SJCRH30 (cell line): ENCODE measurements at places on chromosomes 13 and 19. TPM values are rescaled to one million over a fixed set of nuclear protein-coding genes. Genes with fewer than 3 reads are reported as not detected.
A peak's percentile ranks its signal among the peaks of the same experiment; 100 is the strongest.

The CABP5 gene
- not detected in 2 replicates for total RNA-seq

The FFAR1 gene
- not detected in 2 replicates for total RNA-seq

The NLRP11 gene
- total RNA-seq = 4.6 and 4.9 TPM in 2 replicates

GRCh38 chr19:7982103-7982502, 23.3 kb downstream of the ELAVL1 start:
- DNase-seq = no peak
- H3K27ac ChIP-seq = no peak overlapping the region

- H3K27ac ChIP-seq = no peak overlapping the region
- no peaks in the 10 kb centered on the region for H3K4me1 ChIP-seq
- no peaks in the 10 kb centered on the region for H3K27me3 ChIP-seq
- H3K4me3 ChIP-seq = no peak overlapping the region
- H3K36me3 ChIP-seq = no peaks in the 10 kb centered on the region
These were observed 7.2 kb upstream of the USF2 start for GRCh38 chr19:35261356-35262100.

DNA sequence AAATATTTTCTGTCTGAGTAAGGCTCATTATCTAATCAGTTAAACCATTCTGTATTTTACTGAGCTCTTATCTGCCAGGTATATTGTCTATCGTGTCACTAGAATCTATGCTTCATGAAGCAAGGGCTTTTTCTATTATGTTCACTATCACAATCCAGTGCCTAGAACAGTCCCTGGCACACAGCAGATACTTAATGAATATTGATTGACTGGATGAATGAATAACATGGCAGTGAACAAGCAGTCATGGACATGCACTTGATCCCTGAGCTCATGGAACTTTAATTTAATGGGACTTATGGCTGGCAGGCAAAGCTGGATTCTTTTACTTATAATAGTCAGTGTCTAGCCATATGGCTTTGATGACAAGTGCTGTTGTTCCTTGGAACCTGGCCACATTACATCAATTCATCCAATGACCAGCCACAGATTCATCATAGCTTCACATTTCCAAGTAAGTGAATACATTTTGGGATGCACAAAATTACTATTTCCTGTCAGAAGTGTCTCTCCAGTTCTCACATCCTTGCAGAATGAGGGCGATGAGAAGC, 214.8 kb downstream of the COG6 start:
- H3K27ac ChIP-seq = no peak overlapping the region
- H3K4me3 ChIP-seq = no peak overlapping the region
- DNase-seq = no peak
- H3K4me1 ChIP-seq = peaks cover 9% of the 10 kb centered on the region; the same call in 1 of the 2 replicates

DNA sequence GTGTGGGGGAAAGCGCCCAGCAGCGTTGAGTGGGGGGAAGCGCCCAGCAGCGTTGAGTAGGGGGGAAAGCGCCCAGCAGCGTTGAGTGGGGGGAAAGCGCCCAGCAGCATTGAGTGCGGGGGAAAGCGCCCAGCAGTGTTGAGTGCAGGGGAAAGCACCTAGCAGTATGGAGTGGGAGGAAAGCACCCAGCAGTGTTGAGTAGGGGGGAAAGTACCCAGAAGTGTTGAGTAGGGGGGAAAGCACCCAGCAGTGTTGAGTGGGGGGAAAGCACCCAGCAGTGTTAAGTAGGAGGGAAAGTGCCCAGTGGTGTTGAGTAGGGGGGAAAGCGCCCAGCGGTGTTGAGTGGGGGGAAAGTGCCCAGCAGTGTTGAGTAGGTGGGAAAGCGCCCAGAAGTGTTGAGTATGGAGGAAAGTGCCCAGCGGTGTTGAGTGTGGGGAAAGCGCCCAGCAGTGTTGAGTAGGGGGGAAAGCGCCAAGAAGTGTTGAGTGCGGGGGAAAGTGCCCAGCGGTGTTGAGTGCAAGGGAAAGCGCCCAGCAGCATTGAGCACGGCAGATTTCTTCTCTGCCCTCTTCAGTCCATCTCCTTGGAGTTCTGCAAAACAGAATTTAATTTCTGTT, 138.4 kb downstream of the ATP11A start:
- no peak for DNase-seq
- H3K4me1 ChIP-seq = no peaks in the 10 kb centered on the region
- H3K4me3 ChIP-seq = no peak overlapping the region
- peaks cover 8% of the 10 kb centered on the region; the same call in 1 of the 2 replicates for H3K36me3 ChIP-seq

DNA sequence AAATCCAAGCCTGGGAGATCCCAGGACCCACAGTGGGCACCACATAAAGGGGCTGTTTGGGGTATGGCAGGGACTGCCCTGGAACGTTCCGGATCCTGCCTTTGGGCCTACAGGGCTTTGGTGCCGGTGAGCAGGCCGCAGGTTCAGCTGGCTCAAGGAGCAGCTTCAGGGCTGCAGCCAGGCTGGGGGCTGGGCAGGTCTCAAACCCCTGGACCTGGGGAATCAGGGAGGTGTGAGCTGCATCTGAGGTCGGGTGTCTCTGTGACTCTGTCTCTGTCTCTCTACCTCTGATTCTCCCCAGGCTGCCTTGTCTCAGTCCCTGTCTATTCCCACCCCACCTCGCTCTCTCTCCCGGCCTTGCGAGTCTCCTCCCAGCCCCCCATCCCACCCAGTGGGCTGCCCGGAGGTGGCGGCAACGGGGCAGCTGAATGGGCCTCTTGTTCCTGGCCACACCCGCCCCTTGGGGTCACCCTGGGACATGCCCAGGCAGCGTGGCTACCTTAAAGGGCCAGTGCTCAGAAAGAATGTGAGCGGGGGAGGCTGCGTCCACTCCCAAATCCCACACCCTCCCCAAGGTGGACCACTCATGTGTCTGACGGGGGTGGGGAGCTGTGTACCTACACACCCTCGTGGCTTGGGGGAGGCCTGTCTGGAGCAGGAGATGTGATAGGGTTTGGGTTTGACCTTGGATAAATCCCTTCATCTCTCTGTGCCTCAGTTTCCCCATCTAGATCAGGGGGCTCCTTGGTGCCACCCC, 31.1 kb downstream of the NFIC start:
- H3K27me3 ChIP-seq = no peaks in the 10 kb centered on the region
- H3K4me3 ChIP-seq = no peak overlapping the region
- H3K27ac ChIP-seq = peak overlapping the region; percentile 38; the same call in 1 of the 2 replicates
- H3K4me1 ChIP-seq = peaks cover 7% of the 10 kb centered on the region; the same call in 1 of the 2 replicates

- peaks cover 28% of the 10 kb centered on the region for H3K4me1 ChIP-seq
- no peak overlapping the region for H3K27ac ChIP-seq
- no peaks in the 10 kb centered on the region for H3K27me3 ChIP-seq
- no peak for DNase-seq
These were observed 19.2 kb upstream of the SEMA6B start for GRCh38 chr19:4578552-4579248.

DNA sequence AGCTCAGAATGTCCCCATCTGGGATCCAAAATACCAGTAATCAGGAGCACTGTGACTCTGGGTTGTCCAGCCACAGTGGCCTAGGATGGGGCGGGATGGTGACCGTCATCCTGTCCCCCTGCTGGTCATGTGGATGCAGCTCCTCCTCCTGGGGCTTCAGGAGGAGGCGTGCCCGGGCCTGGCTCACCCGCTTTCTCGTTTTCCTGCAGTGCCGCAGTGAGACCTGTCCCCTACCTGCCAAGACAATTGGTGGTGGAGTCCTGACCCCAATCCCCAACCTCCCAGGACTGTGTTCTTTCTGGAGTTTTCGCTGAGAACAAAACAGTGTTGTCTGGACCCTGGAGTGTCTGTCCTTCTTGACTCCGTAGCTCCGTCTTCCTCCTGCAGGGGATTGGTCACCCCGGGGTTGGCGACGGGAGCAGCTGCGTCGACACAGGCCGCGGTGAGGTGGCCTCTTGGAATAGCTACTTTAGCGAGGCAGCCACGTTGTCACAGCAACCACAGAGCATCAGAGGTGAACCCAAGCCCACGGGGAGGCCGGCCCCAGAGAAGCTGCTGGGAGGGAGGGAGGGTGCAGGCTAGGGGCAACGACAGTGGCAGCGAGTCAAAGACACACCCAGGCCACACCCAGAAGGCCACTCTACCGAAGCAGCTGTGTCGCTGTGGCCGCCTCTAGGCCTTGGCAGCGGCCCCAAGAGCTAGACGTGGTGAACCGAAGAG, 10.2 kb upstream of the EMC10 start:
- peak; percentile 95 for DNase-seq
- peaks cover 14% of the 10 kb centered on the region for H3K4me1 ChIP-seq

GRCh38 chr19:55503502-55504251, 15.4 kb downstream of the SSC5D start:
- peaks cover 40% of the 10 kb centered on the region for H3K4me1 ChIP-seq
- no peaks in the 10 kb centered on the region for H3K36me3 ChIP-seq
- H3K4me3 ChIP-seq = peak overlapping the region; percentile 37
- DNase-seq = peak; percentile 90

- H3K4me1 ChIP-seq = no peaks in the 10 kb centered on the region
- no peak within 1 kb of the TSS for H3K4me3 ChIP-seq
- H3K27ac ChIP-seq = no peak within 1 kb of the TSS
These were observed at the start of gene SHFL for GRCh38 chr19:10085641-10086590. TSS of gene SHFL (plus strand) at chr19:10086317. CDS start at chr19:10086428, 111 bp downstream.

- H3K4me3 ChIP-seq = no peak overlapping the region
- H3K36me3 ChIP-seq = no peaks in the 10 kb centered on the region
- no peaks in the 10 kb centered on the region for H3K27me3 ChIP-seq
- DNase-seq = no peak
- no peaks in the 10 kb centered on the region for H3K4me1 ChIP-seq
These were observed 22.9 kb downstream of the OLFM2 start for GRCh38 chr19:9913237-9914000.

- H3K4me3 ChIP-seq = no peak overlapping the region
- no peak overlapping the region for H3K27ac ChIP-seq
- no peaks in the 10 kb centered on the region for H3K36me3 ChIP-seq
These were observed 62.3 kb downstream of the ITGBL1 start for GRCh38 chr13:101514695-101515275.

- H3K27ac ChIP-seq = no peak overlapping the region
- H3K27me3 ChIP-seq = no peaks in the 10 kb centered on the region
- no peaks in the 10 kb centered on the region for H3K36me3 ChIP-seq
- H3K4me1 ChIP-seq = peaks cover 5% of the 10 kb centered on the region; the same call in 1 of the 2 replicates
- no peak for DNase-seq
- no peak overlapping the region for H3K4me3 ChIP-seq
These were observed 576.5 kb upstream of the SLITRK5 start for GRCh38 chr13:87094646-87095045.

- H3K27me3 ChIP-seq = no peaks in the 10 kb centered on the region
- H3K36me3 ChIP-seq = peaks cover 26% of the 10 kb centered on the region
- no peak for DNase-seq
- no peak overlapping the region for H3K4me3 ChIP-seq
- no peak overlapping the region for H3K27ac ChIP-seq
These were observed 1.1 kb upstream of the APOE start for GRCh38 chr19:44904426-44904994.

DNA sequence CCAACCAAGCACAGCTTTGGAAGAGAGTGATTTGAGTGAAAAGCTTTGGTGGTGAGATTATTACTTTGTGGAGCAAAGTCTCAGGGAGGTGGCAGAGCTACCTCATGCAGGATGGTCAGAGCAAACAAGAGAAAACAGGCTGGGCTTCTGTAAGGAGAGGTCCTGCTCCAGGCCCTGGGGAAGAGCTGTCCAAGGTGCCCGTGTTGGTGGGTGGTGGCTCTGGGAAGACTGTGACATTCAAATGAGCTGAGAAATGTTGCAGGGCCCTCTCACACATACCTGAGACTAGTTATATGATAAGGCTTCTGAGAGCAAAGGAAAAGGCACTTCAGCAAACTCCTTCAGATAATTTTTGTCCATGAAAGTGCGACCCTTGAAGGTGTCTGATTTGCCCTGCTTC, 205.5 kb upstream of the SOX21 start:
- no peaks in the 10 kb centered on the region for H3K27me3 ChIP-seq
- no peaks in the 10 kb centered on the region for H3K36me3 ChIP-seq
- no peak overlapping the region for H3K27ac ChIP-seq
- H3K4me3 ChIP-seq = no peak overlapping the region
- peak; percentile 15 for DNase-seq
- no peaks in the 10 kb centered on the region for H3K4me1 ChIP-seq

DNA sequence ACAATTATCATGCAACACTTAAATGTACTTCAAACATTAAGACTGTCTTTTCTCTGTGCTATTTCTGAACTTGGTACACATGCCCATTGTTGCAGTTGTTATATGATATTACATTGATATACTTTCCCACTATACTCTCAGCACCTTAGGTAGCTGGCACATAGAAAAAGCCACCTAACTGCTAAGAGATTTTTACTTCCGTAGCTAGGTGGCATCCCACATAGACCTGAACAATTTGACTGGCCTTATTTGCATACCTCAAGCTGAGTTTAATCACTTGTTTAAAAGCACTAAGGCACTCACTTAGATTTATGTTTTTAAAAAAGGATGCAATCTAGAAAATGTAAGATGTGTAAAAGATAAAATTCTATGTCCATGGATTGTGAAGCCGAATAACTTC, 194.2 kb downstream of the POU4F1 start:
- H3K36me3 ChIP-seq = no peaks in the 10 kb centered on the region
- DNase-seq = peak; percentile 19
- no peak overlapping the region for H3K4me3 ChIP-seq
- H3K4me1 ChIP-seq = peaks cover 22% of the 10 kb centered on the region
